ENCODE measurements at places on chromosomes 6 and 20.

DNA sequence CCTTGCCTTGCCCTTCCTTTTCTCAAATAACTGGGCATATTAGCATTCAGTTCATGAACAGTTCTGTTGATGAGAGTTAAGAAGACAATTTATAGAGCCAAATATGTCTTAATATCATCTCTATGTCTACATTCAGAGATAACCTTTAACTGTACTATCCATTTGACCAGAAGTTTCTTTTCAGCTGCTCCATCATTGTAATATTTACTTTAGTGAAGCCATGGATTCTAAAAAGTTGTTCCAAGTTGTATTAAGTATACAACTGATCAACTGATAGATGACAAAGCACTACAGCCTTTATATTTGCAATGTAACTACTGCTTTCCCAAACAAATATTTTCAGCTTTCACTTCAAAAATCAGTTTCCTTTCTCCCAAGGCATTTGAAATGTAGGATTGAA lies 1252.7 kb downstream of the EPHA7 start:
- DNase-seq: no peak

DNA sequence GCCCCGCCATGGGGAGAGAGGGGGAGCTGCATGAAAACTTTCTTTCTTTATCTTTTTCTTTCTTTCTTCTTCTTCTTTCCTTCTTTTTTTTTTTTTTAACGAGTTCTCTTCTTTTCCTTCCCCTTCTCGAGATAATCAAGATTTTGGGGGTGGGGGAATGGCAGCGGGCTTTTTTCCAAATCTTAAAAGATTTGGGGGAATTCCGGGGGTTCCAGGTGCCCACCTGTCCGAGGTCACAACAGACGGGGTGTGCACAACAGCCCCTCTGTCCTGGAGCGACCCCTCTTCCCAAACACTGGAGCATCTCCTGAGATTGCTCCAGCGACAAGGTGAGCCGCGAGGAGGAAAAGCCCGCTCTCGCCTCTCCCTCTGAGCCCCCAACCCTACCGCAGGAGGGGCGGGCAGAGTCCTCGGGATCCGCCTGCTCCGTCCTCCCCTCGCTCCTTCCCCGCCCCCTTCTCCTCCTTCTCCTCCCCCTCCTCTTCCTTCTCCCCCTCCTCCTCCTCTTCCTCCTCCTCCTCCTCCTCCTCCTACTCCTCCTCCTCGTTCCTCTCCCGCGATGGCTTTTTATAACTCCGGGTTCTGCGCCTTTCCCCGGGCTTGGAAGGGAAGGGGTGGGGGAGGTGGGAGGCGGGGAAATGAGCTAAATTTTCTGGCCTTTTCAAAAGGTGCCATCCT lies 689 bp upstream of the KCNB1 start:
- DNase-seq: no peak

DNA sequence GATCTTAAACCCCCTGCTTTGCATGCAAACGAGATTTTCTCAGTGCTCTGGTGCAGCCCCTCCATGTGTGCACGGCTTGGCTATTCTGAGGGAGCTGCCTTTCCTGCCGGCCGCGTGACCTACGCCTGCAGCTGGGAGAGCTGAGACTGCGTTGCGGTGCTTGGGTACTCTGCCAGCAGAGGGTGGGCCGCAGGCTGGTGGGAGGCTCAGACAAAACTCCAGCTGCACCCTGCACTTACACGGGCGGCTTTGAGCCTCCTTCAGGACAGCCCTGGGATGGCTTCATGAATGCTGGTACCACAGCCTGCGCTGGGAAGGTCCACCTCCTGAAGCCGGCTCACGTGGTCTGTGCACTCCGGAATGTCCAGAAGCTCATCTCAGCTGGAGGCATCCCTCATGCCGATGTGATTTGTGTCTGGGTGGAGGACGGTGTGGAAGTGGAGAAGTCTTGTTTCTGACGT lies 223.7 kb downstream of the DLL1 start:
- DNase-seq: peak; percentile 33

DNA sequence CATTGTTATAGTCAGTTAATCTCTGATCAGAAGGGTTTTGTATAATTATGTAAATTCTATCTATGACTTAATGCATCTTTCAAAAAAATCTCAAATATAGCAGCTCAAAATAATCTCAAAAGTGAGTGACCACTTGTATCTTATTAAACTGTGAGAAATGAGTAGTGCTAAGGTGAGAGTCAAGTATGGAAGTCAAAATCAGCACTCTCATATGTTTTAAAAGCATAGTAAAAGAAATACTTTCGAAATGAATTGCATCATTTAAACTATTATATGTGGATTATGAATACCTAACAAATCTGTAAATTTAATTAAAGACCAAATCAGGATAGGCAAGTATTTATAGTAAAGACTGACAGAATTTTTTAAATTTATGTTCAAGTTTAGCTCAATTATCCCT lies 645.6 kb downstream of the PHF3 start:
- no peak for DNase-seq

GRCh38 chr6:16774437-16774836 lies 13.2 kb upstream of the ATXN1 start:
- no peak for DNase-seq

- no peak for DNase-seq
Observed at GRCh38 chr20:16803965-16804792, 56.0 kb downstream of the OTOR start.

GRCh38 chr6:154468760-154469159 lies 41.7 kb downstream of the CNKSR3 start:
- DNase-seq: no peak

GRCh38 chr20:60687213-60687612 lies 564.8 kb upstream of the CDH4 start:
- no peak for DNase-seq

DNA sequence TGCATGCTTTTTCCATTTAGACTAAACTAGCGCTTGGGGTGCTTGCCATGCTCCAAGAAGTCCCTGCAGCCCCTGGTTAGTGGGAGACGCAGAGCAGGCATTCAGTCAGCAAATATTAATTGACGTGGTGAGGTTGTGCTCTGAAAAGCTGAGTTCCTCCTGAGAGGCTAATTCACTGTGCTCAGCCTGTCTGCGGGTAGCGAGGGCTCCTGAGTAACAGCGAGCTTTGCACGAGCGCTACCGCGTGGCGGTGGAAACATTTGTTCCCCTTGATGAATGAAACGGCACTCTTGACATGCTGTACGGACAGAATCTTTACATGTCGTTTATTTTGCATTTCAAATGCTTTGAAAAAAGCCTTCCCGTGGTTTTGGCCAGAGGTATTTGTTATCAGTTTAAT lies 170.6 kb upstream of the AGPAT4 start:
- no peak for DNase-seq

GRCh38 chr6:128731249-128732165 lies 151.4 kb upstream of the LAMA2 start:
- DNase-seq: no peak

GRCh38 chr6:156617376-156617775 lies 159.8 kb upstream of the ARID1B start:
- DNase-seq: no peak

DNA sequence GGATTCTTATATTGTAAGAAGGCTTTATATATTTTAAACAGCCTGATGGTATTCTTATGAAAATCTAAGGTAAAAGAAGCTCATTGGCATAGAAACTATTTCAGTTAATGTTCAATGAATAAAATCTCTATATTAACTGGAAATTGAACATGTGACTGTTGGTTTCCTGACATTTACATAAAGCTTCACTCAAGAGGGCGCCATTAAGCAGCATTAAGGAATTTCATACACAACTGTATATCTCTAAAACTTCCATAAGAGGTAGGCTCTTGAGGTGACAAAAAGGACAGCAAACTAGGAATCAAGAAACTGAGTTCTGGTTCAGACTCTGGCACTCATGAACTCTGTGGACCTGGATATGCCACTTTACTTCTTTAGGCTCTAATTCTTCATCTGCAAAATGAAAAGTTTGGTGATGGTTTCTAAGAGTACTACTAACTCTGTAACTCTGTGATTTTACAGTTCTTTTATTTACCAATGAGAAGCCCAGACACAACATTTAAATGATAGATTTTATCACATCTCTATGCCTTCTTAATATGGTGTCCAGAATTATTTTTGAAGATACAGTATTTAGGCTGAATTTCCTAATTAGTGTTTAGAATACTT lies 147.5 kb downstream of the FLRT3 start:
- no peak for DNase-seq

DNA sequence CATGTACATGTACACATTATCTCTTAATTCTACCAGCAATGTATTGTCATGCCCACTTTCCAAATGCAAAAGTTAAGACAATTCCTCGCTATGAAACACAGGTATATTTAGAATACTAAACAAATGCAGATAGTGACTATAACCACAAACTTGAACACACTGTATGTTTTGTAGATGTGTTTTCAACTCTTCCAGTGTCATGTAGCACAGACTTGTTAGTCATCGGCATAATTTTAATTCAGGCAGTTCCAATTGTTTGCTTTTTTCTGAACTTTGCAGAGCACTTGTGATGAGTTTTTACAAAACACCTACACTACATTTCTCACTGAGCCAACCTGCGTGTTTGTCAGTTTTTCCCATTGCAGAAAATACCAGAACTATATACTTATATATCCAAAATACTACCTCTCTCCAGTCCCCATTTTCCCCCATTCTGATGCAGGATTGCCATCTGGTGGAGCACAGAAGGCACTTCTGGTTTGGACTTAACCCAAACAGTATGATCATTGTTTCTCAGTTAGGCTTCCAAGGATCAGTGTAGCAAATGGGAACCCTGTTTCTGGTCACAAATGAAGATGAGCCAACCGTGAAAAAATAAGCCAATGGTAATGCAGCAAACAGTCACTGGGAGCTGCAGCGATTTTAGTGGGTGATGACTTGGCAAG lies 143.4 kb downstream of the ADGRB3 start:
- no peak for DNase-seq

GRCh38 chr6:93970684-93971083 lies 551.3 kb upstream of the EPHA7 start:
- DNase-seq: no peak

DNA sequence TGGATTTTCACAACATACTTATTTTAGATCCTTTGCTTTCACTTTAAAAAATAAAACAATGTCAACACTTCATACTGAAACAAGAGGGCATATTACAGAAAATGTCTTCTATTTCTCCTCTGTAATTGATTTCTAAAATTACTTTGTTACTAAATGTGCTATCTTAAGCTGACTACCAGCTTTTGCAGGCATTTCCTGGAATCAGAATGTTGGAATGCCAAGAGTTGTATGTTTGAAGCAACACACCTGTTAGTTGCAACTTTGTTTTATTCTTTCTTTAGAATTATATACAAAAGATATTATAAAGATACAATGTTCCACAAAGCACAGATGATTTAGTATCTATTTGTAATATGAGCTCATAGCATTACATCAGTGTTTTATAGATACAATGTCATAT lies 62.5 kb upstream of the TMEM170B start:
- no peak for DNase-seq

DNA sequence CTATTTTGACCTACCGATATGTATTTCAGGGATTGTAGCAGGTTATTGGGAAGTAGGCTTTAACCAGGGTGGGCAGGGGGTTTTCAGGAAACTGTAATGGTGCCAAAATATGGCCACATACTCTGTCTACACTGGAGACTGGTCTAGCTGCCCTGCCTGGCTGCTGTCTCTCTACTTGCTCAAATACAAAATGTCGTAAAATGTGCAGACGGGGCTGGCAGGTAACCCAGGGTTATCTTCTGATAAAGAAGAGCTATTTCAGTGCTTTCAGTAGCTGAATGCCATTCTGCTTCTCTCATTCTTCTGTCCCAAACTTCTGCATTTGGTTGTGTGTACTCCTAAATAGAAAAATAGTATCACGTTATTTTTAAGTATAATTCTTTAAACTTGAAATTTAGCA lies 616.2 kb downstream of the EPM2A start:
- no peak for DNase-seq

DNA sequence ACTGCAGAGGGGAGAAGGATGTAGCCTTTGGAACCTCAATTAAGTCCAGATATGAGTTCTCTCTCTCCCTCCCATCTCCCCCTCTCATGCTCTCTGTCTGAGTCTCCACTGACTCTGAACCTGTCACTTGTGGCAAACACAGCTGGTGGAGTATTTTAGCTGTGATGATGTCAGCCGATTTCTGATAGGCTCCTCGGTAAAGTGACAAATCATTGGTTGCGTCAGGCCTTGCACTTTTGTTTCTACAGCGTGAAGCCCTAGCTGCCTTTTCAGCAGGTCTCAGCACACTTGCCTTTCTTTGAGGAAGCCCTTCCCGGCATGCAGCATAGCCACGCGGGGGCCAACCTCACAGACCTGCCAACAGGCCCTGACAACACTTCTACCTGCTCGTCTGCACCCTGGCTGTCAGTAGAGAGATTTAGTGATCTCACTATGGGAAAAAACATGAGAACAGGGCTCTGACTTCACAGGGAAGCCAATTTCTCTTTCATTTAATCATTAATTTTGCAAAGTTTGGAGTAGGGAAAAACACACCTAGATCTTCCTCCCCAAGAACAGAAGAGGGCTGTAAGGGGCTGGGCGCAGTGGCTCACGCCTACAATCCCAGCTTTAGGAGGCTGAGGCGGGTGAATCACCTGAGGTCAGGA lies 84.4 kb downstream of the GMPR start:
- DNase-seq: no peak

DNA sequence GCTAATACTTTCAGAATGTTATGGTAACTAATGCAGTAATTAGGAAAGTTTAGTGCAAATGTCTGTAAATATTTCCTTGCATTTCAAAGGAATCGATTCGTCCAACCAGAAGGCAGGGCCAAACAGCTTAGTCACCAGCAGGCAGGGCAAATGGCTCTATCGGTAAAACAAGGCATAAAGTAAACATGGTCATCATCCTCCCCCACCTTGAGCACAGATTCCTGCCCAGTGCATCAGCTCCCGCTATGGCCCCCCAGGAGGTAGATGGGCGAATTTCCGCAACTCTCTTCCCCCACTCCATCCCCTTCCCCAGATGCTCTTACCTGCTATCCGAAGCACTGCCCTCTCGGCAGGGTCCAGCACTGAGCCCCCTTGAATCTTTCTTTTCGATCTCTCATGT lies 103.8 kb upstream of the BEND6 start:
- no peak for DNase-seq

DNA sequence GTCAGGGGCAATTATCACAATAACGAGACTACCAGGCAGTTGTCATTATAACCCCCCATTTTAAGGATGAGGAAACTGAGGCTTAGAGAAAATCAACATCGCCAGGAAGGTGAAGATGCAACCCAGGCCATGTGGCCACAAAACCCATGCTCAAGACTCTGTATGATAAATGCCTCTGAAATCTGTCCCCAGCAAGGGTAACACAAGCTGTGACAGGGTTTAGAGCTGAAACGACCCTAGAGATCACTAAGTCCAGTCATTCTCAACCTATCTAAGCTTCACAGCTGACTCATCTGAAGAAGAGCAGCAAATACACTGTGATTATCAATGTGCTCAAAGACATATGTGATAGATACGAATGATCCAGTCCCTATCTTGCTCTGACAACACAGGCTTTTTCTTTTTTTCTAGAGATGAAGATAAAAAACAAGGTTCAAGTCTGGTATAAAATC lies 47.0 kb downstream of the ARHGAP18 start:
- no peak for DNase-seq

DNA sequence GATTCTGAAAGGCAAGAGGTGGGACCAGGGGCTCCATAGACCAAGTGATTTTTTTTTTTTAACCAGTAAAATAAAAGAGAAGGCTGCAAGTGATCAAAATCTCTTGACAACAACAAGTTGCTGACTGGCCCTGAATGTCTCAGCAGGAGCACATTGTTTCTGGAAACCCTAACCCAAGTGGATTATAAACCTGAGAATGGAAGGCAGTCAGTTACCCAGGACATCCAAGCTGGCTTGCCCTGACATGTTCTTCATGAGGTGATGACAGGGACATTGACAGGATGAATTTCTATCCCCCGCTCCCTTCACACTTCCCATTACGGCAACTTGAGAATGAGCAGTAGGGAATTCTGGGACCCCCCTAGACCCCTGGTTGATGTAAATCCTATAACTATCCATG lies 49.6 kb upstream of the RIPOR2 start:
- DNase-seq: no peak

All from cardiac septum (tissue), 1 donor.